ENCODE measurements at places on chromosomes 3 and 15.

- H3K27me3 ChIP-seq, result no peaks in the 10 kb centered on the region
- H3K4me3 ChIP-seq, result no peak overlapping the region
- no peak for DNase-seq
These were observed 102.3 kb downstream of the POLQ start for GRCh38 chr3:121443456-121443855.

- no peak overlapping the region for H3K27ac ChIP-seq
- no peak overlapping the region for H3K4me3 ChIP-seq
- no peaks in the 10 kb centered on the region for H3K4me1 ChIP-seq
- peaks cover 4% of the 10 kb centered on the region for H3K36me3 ChIP-seq
These were observed 28.1 kb downstream of the HLTF start for GRCh38 chr3:149058198-149058597.

GRCh38 chr3:98322101-98322500 is 31.6 kb upstream of the OR5K4 start:
- DNase-seq, result no peak
- no peaks in the 10 kb centered on the region for H3K27me3 ChIP-seq
- no peak overlapping the region for H3K4me3 ChIP-seq
- no peaks in the 10 kb centered on the region for H3K36me3 ChIP-seq

GRCh38 chr3:138348754-138349739 is 668 bp downstream of the MRAS start:
- H3K4me3 ChIP-seq, result peak overlapping the region; percentile 90
- H3K27me3 ChIP-seq, result no peaks in the 10 kb centered on the region
- no peak overlapping the region for H3K27ac ChIP-seq
- H3K36me3 ChIP-seq, result no peaks in the 10 kb centered on the region
- H3K4me1 ChIP-seq, result peaks cover 3% of the 10 kb centered on the region

- no peaks in the 10 kb centered on the region for H3K27me3 ChIP-seq
- H3K27ac ChIP-seq, result no peak overlapping the region
- no peaks in the 10 kb centered on the region for H3K36me3 ChIP-seq
- no peak overlapping the region for H3K4me3 ChIP-seq
- no peak for DNase-seq
These were observed 274.7 kb downstream of the CD47 start for GRCh38 chr3:107816107-107816506.

- no peaks in the 10 kb centered on the region for H3K36me3 ChIP-seq
- no peaks in the 10 kb centered on the region for H3K27me3 ChIP-seq
- DNase-seq, result no peak
- no peak overlapping the region for H3K4me3 ChIP-seq
- no peak overlapping the region for H3K27ac ChIP-seq
These were observed 617.5 kb downstream of the TBL1XR1 start for GRCh38 chr3:176579711-176580185.

GRCh38 chr3:81087607-81088006 is 673.8 kb downstream of the GBE1 start:
- H3K36me3 ChIP-seq, result no peaks in the 10 kb centered on the region
- no peaks in the 10 kb centered on the region for H3K27me3 ChIP-seq
- H3K4me3 ChIP-seq, result no peak overlapping the region
- DNase-seq, result no peak

- no peak overlapping the region for H3K4me3 ChIP-seq
- H3K4me1 ChIP-seq, result no peaks in the 10 kb centered on the region
- no peaks in the 10 kb centered on the region for H3K27me3 ChIP-seq
- no peak overlapping the region for H3K27ac ChIP-seq
- peak; percentile 63 for DNase-seq
- H3K36me3 ChIP-seq, result no peaks in the 10 kb centered on the region
These were observed 77.2 kb downstream of the SCN10A start for GRCh38 chr3:38738630-38739395.

- no peak overlapping the region for H3K27ac ChIP-seq
- DNase-seq, result no peak
- H3K4me1 ChIP-seq, result no peaks in the 10 kb centered on the region
- H3K27me3 ChIP-seq, result no peaks in the 10 kb centered on the region
- H3K4me3 ChIP-seq, result no peak overlapping the region
- no peaks in the 10 kb centered on the region for H3K36me3 ChIP-seq
These were observed 20.8 kb downstream of the DPH3 start for GRCh38 chr3:16243706-16244490.

DNA sequence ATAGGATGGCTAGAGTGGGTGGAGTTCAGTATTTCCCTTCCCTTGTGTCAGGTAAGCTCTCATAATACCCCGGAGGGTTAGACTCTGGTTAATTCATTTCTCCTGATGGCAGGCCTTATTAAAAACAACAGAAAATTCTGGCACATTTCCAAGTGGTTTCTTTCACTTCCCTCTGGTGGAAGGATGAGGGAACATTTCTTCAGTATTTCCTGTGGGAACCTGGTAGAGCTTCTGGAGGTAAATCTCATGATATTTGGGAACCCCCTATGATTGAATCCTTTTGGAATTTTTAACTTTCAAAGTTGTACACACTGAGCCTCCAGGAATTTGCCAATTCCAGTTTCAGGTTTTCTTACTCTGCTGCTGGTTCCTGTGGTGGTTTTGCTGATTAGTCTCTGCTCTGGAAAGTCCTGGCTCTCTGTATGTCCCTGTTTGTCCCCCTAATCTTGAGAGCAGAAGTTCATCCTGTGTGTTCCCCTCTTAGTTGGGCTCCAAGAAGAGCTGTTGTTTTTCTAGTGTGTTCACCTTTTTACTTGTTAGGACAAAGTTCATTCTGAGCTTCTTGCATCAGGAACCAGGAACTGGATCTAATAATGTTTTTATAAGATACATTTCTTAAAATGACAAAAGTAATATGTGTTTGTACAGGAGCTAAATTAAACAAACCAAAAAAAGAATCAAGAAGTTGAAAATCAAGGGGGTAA is 12.1 kb downstream of the CHRNA7 start:
- no peaks in the 10 kb centered on the region for H3K4me1 ChIP-seq
- no peak overlapping the region for H3K4me3 ChIP-seq
- no peak for DNase-seq
- H3K36me3 ChIP-seq, result no peaks in the 10 kb centered on the region

DNA sequence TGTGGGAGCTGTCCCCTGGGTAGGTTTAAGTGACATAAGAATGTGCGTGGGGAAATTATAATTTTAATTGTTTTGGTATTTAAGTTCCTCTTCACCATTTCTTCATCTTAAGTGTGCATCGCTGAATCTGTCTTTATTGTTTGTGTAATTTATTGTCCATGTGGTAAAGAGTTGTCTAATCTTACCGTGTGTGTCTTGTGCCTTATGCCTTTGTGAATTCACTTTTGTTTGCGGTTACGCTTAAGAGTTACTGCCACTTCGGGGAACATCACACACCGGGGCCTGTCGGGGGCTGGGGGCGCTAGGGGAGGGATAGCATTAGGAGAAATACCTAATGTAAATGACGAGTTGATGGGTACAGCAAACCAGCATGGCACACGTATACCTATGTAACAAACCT is 767 bp downstream of the WDR48 start:
- H3K36me3 ChIP-seq, result no peaks in the 10 kb centered on the region
- H3K27ac ChIP-seq, result no peak overlapping the region
- peak overlapping the region; percentile 84 for H3K4me3 ChIP-seq
- no peaks in the 10 kb centered on the region for H3K27me3 ChIP-seq
- DNase-seq, result no peak

GRCh38 chr3:179660872-179661271 is 8.0 kb downstream of the USP13 start:
- no peaks in the 10 kb centered on the region for H3K27me3 ChIP-seq
- no peak overlapping the region for H3K4me3 ChIP-seq
- H3K36me3 ChIP-seq, result no peaks in the 10 kb centered on the region
- no peak for DNase-seq
- peaks cover 4% of the 10 kb centered on the region for H3K4me1 ChIP-seq

DNA sequence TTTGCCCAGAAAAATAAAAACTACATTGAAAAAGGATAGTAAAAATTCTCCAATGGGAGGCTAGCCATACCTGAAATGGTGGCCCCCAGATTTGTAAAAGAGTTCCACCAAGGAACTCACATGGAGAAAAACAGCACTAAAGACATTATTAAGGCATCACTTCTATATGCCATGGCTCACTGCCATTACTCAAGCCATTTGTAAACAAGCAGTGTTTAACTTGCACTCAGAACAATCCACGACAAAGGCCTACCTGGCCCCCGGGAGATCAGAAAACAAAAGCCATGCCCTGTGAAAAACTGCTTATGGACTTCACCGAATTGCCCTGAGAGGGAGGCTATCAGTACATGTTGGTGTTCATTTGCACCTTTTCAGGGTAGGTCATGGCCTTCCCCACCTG is 19.6 kb downstream of the CCR8 start:
- DNase-seq, result no peak
- no peaks in the 10 kb centered on the region for H3K36me3 ChIP-seq
- no peaks in the 10 kb centered on the region for H3K4me1 ChIP-seq
- H3K27ac ChIP-seq, result no peak overlapping the region
- H3K4me3 ChIP-seq, result no peak overlapping the region
- H3K27me3 ChIP-seq, result no peaks in the 10 kb centered on the region

DNA sequence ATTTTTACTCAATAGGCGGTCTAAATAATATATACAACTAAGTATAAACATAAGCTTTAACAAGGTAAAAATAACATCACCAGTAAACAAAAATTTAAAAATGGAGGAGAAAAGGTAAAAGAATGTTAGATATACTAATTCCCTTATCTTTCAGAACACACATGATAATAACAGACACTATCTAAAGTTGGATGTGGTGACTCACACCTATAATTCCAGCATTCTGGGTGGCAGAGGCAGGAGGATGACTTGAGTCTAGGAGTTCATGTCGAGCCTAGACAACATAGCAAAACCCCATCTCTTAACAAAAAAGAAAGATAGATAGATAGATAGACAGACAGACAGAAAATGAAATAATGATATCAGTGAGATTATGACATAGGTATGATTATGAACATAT is 85.1 kb downstream of the STAG1 start:
- no peaks in the 10 kb centered on the region for H3K36me3 ChIP-seq
- H3K4me1 ChIP-seq, result no peaks in the 10 kb centered on the region
- no peak for DNase-seq
- no peak overlapping the region for H3K27ac ChIP-seq
- no peak overlapping the region for H3K4me3 ChIP-seq

- H3K36me3 ChIP-seq, result no peaks in the 10 kb centered on the region
- DNase-seq, result no peak
- H3K27ac ChIP-seq, result no peak overlapping the region
- H3K27me3 ChIP-seq, result no peaks in the 10 kb centered on the region
- no peak overlapping the region for H3K4me3 ChIP-seq
These were observed 138.4 kb downstream of the ATG7 start for GRCh38 chr3:11410564-11410963.

DNA sequence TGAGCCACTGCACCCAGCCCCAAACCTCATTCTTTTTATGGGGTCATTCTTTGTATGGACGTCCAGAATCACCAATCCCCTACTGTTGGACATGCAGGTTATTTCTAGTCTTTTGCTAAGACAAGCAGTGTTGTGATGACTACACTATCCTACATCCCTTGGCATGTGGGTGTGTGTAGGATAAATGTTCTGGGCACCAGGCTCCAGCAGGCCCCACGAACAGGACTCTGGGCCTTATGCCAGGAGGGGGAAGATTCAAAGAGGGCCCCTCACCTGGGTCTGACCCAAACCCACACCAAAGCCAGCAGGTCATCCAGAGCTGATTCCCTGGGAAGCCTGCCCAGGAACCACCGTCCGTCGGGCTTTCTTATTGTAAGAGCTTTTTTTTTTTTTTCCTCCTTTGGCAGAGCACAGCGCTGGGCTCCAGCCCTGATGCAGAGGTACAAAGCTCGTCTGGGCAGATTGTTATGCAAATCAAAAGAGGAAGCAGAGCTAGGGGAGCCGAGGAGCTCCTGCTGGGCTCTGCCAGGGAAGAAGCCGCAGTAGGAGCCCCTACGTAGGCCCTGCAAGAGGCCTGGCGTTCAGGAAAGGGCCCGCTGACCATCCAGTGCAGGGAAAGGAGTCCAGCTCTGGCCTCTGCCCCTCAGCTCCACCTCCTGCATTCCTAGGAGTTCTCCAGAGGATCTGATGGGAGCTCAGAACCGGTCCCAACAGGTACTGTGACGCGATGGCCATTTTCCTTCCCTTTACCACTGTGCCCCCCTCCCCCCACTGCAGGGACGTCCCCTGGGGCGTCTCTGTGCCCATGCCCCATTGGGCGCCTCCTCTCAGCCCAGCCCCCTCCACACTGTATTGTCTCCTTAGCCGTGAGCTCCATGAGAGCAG is 29.0 kb upstream of the FURIN start:
- peak; percentile 67 for DNase-seq
- no peaks in the 10 kb centered on the region for H3K27me3 ChIP-seq
- no peaks in the 10 kb centered on the region for H3K36me3 ChIP-seq
- H3K4me1 ChIP-seq, result peaks cover 10% of the 10 kb centered on the region
- no peak overlapping the region for H3K27ac ChIP-seq

DNA sequence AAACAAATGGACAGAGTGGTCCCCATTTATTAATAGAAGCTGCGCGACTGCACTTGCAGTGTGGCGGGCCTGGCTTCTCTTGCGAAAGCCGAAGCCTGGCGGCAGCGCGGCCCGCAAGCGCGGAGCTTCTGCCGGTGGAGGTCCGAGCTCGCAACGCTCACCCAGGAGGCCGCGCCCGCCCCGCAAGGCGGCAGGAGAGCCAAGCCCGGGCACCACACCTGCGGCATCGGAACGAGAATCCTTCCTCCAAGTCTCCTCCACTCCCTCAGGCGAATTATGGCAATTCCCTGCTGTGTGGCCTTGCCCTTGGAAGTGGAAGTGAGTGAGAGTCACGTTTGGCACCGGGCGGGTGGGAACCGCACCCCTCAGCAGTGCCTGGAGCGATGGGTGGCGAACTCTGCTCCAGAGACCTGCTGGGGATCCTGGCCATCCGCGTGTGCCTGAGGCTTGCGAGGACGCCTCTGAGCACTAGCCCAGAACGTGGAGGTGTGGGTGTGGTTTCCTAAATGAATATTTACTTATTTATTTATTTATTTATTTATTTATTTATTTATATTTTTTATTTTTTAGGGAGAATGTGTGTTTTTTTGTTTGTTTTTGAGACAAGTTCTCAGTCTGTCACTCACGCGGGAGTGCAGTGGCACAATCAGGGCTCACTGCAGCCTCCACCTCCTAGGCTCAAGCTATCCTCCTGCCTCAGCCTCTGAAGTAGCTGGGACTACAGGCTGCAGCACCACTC is 133.7 kb upstream of the UBE2E1 start:
- no peak overlapping the region for H3K4me3 ChIP-seq
- no peaks in the 10 kb centered on the region for H3K27me3 ChIP-seq
- H3K36me3 ChIP-seq, result no peaks in the 10 kb centered on the region
- H3K4me1 ChIP-seq, result no peaks in the 10 kb centered on the region
- DNase-seq, result no peak

DNA sequence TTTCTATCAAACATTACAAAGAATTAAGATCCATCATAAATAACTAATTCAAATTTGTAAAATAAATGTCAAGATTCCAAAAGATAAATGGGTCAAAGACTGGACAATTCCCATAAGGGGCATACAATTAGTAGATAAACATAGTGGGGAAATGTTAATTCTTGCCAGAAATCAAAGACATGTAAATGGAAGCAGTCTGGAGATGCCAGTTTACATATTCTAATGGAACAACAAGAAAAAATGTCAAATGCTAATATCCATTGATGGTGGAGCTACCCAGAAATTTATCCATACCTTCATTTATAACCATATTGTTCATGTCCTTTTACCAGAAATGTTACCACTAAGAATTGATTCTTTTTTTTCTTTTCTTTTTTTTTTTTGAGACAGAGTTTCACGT is 13.7 kb upstream of the LIPC start:
- no peaks in the 10 kb centered on the region for H3K27me3 ChIP-seq
- no peak overlapping the region for H3K27ac ChIP-seq
- H3K4me3 ChIP-seq, result no peak overlapping the region
- H3K36me3 ChIP-seq, result no peaks in the 10 kb centered on the region
- no peak for DNase-seq

Data from iPS DF 6.9 (cell line).